ENCODE measurements at places on chromosomes 6 and 20.
A peak's percentile ranks its signal among the peaks of the same experiment; 100 is the strongest.

DNA sequence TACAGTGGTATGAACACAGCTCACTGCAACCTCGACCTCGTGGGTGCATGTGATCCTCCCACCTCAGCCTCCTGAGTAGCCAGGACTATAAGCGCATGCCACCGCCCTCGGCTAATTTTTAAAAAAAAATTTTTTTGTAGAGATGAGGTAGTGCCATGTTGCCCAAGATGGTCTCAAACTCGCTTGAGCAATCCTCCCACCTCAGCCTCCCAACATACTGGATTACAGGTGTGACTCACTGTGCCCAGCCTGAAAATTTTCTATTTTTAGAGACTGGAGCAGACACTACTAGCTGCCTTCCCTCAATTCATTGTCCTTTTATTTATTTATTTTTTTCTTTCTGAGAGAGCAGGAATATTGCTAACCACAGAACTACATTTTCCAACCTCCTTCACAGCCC is 20.3 kb upstream of the GTF3C6 start:
- no peak for DNase-seq

DNA sequence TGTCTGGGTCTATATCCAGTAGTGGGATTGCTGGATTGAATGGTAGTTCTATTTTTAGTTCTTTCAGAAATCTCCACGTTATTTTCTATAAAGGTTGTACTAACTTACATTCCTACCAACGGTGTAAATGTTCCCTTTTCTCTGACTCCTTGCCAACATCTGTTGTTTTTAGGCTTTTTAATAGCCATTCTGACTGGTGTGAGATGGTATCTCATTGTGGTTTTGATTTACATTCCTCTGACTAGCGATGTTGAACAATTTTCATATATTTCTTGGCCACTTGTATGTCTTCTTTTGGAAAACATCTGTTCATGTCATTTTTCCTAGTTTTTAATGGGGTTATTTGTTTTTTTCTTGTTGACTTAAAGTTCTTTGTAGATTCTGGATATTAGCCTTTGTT is 99.3 kb downstream of the BMP2 start:
- no peak for DNase-seq

GRCh38 chr6:33769248-33769821 is 19.6 kb downstream of the LEMD2 start:
- DNase-seq = no peak

- DNase-seq = no peak
Measured at GRCh38 chr6:117907601-117908245, 659 bp downstream of the SLC35F1 start.

DNA sequence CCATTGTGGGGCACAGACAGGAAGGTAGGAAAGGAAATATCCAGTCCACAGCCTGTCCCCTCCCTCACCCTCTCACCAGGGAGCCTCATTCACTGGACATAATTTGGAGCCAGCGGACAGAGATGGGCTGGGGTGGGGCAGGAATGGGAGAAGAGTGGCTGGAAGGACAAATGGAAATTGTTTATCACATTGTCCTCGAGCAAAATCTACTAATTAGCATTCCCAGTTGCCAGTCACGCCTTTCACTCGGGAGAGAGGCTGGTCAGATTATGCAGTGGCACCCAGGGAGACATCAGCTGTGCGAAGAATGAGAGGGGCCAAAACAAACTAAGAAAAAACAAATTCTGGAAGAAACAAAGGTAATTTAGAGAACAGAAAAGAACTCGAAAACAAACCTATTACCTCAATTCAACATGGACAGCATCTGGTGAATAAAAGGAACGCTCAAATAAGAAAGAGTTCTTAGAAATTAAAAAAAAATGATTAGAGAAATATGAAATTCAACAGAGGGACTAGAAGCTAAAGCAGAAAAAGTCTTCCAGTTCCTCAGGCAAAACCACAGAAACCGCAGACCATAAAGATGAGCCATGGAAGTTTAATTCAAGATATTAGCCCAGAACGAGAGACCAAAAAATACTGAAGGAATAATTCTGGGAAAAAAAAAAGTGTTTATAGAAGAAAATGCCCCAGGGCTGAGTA is 108.5 kb upstream of the RALGAPA2 start:
- no peak for DNase-seq

GRCh38 chr6:116366740-116367275 is 3.9 kb upstream of the DSE start:
- DNase-seq = no peak

DNA sequence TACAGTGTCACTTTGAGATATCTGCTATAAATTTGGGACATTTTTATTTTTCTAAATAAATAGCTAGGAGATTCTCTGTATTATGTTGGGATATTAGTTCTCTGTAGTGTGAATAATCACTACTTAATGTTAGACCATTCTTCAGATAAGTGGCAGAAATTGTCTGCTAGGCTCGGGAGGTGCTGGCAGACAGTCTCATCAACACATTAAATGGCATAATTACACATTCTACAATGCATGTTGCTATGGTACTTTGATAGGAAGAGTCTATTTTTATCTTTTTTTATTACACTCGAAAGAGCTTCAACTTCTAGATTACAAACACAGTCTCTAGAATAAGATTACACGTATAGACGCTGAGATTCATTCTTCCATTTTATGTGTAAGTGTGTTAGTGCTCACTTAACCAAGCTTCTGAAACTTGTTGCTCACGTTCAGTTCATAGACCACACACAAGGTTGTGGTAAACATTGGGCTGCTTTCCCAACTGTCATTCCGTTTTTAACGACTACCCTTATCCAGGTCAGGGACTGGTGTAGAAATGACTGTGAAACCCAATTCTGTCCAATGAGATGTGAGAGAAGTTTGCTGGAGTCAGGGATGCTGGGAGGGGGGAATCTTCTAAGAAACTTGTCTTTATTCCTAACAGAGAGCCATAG is 78.6 kb downstream of the TPBG start:
- no peak for DNase-seq

DNA sequence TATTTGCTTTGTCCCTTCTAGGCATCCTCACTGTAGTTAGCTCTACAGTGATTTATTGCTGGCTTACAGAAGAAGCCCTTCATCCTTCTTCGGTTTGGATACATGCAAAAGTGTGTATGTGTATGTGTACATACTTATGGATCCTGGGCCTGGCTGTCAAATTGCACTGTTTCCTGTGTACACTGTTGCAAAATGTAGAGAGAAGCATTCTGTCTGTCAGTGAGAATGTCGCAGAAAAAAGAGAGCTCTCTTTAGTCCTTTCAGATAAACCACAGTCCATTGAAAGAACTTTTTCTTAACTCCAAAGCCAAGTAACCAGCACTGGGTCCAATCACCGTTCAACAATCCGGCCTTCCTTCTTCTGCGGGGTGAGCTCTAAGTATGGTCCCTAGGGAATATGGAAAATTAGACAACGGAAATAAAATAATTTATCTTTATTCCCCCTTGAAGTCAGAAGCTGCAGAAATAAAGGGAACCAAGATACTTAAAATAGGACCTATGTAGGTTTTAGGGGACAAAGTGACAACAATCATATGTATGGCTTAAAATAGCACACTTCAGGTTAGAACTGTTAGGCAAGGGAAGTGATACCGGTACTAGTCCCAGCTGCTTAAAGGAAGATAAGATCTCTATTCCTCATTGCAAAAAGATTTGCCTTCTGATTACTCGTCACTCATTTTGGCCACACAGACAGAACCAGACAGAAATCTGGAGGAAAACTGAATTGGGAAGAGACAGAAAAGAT is 107.0 kb downstream of the CD83 start:
- DNase-seq = no peak

GRCh38 chr6:155278319-155279049 is 14.7 kb downstream of the CLDN20 start:
- DNase-seq = no peak

GRCh38 chr6:169445227-169445626 is 191.6 kb upstream of the THBS2 start:
- DNase-seq = no peak

DNA sequence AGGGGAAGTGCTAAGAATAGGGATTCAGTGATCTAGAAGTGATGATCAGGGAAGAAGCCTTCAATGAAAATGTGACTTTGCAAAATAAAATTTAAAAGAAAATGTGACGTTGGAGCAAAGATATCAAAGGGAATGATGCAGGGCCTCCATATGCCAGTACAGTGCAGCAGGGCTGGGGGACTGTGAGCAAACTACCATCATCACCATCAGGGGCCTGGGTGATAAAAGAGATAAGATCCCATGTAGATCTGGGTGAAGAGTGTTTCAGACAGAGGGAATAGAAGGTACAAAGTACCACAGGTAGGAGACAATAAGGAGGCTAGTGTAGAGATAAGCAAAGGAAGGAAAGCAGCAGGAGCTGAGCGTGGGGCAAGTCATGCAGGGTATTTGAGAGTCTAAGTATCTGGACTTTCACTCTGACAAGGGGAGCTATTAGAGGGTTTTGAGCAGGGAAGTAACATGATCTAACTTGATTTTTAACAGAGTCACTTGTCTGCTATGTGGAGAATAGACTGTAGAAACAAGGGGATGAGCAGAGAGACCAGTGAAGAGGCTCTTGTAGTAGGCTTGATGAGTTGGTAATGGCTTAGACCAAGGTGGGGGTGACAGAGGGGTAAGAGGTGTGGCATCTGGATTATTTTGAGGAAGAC is 295.6 kb downstream of the ZFAND3 start:
- DNase-seq = no peak

DNA sequence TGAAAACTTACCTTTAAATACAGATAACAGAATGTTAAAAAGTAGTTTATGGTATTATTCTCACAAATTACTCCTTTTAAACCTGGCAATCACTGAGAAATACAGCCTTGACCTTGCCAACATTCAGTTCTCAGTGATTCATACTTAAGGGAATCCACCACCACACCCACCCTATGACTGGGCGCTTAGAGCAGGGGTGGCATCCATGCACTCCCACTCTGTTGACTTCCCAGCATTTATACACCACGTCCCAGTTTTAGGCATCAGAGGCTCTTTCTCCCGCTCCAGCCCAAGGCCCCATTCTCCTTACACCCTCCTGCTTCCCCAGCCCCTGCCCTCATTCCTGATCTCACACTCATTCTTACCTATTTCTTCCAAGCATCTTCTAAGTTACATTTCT is 16.3 kb downstream of the TRAF3IP2 start:
- DNase-seq = peak; percentile 88

DNA sequence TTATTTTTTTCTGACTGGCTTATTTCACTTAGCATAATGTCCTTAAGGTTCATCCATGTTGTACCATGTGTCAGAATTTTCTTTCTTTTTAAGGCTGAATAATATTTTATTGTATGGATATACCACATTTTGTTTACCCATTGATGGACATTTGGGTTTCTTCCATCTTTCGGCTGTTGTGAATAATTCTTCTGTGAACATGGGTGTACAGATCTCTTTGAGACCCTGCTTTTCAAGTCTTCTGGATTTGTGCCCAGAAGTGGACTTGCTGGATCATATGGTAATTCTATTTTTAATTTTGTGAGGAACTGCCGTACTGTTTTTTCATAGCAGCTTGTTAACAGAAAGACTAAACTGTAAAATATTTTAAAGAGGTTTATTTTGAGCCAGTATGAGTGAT is 94.6 kb upstream of the TMEM181 start:
- no peak for DNase-seq

DNA sequence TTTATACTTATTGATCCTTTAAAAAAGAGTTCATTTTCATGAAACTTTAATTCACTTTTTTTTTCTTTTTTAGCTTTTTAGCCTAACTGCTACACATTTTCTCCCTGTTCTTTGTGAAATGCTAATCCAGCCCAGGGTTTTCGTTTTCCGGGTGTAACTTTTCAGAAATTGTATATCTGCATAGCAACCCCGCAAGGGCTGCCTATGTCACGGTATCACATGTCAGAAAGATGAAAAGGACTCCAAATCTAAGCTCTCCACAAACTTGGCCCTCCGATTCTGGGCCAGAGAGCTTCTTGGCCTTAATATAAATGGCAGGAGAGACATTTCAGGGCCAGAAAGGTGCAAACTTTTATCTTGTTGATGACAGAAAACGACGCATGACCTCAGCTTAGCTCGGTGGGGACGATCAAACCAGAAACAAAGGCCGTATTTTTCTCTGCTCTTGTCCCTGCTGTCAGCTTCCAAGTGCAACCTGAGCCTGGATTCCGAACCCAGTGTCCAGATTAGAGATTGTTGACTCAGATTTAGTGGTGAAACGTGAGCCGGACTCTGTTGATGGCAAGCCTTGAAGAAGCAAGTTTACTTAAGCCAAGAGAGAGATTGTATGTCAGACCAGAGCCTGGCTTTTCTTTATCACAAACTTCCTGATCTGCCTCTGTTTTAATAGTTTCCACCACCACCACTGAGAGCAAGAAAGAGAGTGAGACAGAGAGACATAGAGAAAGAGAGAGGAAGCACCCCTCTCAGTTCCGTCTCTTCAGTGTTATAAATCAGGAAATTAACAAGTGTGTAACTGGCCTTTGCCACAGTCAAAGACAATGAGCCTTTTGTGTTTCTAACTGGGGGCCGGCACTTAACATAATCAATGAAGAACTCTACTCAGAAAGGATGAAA is 157.8 kb downstream of the SCML4 start:
- no peak for DNase-seq

DNA sequence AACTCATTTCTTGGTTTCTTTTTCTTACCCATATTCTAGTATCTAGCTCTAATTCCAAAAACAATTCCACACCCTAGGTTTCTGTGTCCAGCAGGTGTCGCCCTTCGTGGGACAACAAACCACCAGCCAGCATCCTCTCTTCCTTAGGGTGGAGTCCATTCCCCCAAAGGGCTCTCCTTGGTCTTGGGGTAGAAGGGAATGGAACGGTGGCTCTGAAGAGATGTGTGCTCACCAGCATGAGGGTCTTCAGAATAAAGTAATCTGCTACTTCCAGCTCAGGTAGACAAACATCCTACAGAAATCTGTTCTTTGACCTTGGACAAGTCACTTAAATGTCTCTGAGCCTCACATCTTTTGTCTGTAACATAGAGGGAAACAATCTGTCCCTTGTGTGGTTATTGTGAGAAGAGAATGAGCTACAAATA is 7.2 kb downstream of the HLA-DMB start:
- DNase-seq = peak; percentile 48

- no peak for DNase-seq
Measured at GRCh38 chr6:2899596-2899995, 3.5 kb downstream of the SERPINB9 start.

DNA sequence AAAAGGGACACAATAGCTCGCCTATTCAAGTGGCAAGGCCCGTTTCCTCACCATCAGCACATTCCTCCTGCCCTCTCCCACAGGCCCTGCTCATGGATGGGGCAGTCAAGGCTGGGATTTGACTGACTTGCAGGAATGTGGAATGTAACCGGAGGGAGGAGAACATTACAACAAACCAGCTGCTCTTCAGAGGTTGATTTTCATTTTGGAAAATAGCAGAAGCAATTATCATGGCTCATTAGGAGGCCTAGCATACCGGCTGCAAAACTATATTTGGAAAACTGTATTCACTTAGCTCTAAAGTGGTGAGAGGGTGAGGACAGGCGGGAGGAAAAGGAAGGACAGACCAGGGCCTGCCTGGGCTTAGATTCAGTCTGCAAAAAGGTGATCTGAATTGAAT is 283.7 kb downstream of the CD83 start:
- DNase-seq = no peak

- no peak for DNase-seq
Measured at GRCh38 chr6:155077784-155078183, 82.7 kb downstream of the TIAM2 start.

GRCh38 chr6:29617782-29618554 is 15.0 kb downstream of the GABBR1 start:
- no peak for DNase-seq
